ENCODE measurements at places on chromosomes 5 and 9. TPM values are rescaled to one million over a fixed set of nuclear protein-coding genes. Genes with fewer than 3 reads are reported as not detected.

PCDHGB7 gene
- total RNA-seq, result 0.89 TPM

GLRX gene
- 352 TPM for total RNA-seq

- no peak for DNase-seq
Measured at GRCh38 chr9:71094708-71095251, 26.6 kb downstream of the TRPM3 start.

DNA sequence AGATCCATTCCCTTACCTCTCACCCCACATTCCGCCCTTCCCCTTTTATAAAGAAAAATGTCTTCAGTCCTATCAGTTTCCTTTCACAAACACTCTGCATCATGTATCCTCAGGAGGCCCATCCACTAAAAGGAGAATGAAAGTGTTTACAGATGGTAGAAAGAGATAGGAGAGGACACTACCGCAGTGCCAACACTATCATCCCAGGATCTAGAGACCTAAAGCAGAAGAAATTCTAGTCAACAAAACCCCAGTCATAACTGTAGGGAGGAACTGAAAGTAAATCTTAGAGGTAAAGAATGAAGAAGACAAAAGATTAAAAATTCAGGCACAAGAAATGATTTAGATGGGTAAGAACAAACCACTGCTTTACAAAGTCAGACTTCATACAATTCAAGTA, 114.1 kb downstream of the MLLT3 start:
- no peak for DNase-seq

- no peak for DNase-seq
Measured at GRCh38 chr9:29514862-29515261, 1941.6 kb upstream of the C9orf72 start.

- no peak for DNase-seq
Measured at GRCh38 chr9:78713614-78714405, 416.9 kb downstream of the PSAT1 start.

GRCh38 chr5:119291056-119291455, 64.8 kb upstream of the TNFAIP8 start:
- DNase-seq, result no peak

DNA sequence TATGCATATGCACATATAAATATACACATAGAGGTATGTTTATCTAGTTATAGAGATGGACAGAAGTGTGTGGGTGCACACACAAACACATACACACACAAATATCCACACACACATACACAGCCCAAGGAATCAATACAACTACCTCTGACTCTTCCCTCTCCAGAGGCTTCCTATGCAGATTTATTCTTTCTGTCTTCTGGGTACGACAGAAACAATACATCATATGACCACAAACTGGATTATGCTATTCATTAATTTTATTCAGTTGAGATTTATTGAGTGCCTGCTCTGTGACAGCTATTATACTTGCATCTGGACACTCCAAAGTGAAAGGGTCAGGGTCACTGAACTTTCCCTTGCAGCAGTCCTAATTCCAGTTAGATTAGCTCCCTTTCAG, 155.8 kb downstream of the BRINP1 start:
- DNase-seq, result no peak

GRCh38 chr9:739362-739761, 102.1 kb upstream of the DMRT1 start:
- no peak for DNase-seq

DNA sequence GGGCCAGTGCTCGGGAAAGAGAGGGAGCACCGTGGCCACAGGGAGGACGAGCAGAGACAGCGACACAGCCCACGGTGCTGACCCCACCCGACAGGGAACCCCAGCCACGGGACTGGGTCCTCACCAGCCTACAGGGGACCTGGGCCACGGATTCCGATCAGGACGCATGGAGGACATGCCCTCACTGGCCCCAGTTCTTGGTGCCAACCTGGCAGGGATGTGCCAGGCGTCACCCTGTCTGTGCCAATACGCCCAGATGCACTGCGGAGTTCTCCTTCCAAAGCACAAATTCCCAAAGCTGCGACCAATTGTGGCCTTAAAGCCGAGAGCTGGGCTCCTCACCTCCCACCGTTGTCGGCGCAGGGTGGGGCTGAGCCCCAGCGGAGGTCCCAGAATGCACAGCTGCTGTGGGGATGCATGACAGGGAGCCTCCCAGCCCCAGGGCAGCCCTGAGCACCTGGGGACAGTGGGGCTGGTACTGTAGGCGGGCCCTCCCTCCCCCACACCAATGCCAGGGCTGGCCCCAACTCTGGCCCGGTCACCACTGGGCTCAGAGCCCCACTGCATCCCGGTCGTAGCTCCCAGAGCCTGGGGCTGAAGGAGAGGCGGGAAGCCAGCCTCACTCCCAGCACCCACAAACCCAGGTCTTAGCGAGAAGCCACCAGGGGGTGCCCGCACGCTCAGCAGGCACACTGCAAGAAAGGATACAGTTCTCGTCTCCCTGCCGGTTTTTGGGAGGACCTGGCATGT, 44.2 kb downstream of the NKD2 start:
- no peak for DNase-seq

DNA sequence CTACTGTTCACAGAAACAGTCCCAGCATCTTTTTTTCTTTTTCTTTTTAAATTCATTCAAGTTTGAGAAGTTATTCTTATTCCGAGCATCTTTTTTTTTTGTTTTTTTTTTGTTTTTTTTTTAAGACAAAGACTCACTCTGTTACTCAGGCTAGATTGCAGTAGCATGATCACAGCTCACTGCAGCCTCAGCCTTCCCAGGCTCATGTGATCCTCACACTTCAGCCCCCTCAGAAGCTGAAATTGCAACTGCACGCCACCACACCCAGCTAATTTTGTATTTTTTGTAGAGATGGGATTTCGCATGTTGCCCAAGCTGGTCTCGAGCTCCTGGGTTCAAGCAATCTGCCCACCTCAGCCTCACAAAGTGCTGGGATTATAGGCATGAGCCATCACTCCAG, 36.4 kb upstream of the CHD1 start:
- DNase-seq, result no peak

DNA sequence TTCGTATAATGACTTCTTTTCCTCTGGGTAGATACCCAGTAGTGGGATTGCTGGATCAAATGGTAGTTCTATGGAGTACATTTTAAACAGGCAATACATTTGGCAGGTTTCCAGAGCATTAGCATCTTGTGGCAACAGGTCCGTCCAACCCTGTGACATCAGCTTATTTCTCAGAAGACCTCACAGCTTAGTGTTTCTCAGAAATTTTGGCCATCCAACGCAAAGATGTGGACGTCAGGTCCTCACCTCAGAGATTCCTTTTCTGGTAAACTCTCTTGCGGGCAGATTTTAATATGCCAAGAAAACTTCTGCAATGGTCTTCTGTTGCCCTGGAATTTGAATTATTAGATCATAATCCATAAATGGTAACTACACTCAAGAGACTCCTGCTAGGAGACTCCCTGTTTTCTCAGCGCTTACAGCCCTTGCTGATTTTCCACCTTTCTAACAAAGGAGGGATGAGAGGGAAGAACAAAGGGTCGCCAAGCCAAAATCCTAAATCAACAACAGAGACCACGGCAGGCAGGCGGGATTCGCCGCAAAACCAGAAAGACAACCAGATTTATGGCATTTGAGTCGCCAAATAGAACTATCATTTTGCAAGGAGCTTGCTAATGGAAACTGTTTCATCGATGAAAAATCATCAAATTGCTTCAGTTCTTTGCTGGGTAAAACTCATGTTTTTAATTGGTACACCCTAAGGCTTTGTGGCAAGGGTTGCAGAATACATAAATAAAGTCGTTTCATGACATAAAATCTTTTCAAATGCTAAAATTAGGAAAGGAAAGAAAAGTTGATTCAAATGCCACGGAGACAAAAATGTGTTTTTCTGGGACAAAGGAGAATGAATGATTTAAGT, 34.1 kb upstream of the PLPP1 start:
- no peak for DNase-seq

DNA sequence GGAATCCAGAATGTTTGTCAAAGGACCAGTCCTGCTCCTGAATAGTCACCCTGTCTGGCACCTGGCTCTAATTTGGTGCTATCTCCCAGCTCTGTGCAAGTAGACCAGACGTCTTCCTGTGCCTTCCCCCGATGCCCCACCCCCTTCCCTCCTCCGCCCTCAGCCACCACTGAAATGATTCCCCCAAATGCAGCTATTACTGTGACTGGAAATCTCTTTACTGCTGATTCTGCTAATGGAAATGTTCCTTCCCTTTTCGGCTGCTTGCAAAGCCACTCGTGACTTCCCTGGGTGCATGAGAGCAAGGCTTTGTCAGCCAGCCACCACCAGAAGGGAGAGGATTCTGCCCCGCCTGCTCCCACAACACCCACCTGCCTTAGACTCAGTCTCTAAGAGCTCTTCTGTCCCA, 11.4 kb downstream of the ASTN2 start:
- DNase-seq, result no peak

GRCh38 chr5:40776658-40776977, 20.9 kb upstream of the TTC33 start:
- no peak for DNase-seq

All from NCI-H460 (cell line).